ENCODE measurements at places on chromosomes 11 and 22.

DNA sequence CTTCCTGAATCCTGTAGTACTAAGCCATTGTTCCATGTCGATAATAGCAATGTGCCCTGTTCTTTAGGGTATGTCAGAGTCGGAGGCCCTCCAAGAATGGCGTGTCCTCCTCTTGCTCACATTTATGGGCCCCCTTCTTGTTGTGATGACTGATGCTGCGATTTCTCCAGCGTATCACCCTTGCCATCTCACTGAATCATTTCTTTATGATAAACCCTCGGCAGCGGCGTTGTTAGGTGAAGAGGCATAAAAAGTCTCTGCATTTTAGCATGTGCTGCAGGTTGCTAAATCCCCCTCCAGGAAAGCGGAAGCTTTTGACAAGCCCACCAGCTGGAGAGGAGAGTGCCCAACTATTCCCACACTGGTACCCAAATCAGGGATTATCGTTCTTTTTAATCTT, 1045.3 kb downstream of the BRD1 start:
- DNase-seq = no peak

GRCh38 chr11:69157156-69157821, 1.6 kb downstream of the SMIM38 start:
- peak; percentile 64 for DNase-seq

DNA sequence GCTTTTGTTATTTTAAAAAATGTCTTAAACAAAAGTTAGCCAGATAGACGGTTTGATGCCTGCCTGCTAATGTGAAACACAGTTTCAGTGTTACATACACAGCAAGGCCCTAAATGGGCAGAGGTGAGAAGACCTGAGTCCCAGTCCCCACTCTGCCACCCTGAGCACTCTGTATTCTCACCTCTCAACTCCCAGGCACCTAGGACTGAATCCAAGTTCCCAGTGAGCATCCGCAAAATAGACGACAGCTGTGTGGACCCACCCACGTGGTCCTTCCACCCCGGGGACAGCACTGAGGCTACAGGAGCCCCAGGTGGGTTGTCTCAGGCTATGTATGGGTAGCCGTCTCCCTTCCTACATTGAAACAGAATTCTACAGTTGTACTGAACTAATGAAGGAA, 111.5 kb downstream of the RPL27A start:
- no peak for DNase-seq

DNA sequence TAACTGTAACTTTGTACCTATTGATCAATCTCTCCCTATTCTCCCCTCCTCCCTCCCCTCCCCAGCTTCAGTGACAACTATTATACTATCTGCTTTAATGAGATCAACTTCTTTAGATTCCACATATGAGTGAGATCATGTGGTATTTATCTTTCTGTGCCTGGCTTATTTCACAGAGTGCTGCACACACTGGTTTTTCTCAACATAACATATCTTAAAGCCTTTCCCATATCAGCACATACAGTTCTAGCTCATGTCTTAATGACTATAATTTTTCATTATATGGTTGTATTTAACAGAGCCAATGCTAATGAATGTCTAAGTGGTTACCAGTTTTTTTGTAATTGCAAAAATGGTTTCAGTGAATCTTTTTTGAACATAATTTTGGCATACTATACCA, 340.3 kb upstream of the DDI1 start:
- DNase-seq = no peak

- no peak for DNase-seq
Observed at GRCh38 chr11:102915044-102915375, 40.2 kb upstream of the MMP12 start.

DNA sequence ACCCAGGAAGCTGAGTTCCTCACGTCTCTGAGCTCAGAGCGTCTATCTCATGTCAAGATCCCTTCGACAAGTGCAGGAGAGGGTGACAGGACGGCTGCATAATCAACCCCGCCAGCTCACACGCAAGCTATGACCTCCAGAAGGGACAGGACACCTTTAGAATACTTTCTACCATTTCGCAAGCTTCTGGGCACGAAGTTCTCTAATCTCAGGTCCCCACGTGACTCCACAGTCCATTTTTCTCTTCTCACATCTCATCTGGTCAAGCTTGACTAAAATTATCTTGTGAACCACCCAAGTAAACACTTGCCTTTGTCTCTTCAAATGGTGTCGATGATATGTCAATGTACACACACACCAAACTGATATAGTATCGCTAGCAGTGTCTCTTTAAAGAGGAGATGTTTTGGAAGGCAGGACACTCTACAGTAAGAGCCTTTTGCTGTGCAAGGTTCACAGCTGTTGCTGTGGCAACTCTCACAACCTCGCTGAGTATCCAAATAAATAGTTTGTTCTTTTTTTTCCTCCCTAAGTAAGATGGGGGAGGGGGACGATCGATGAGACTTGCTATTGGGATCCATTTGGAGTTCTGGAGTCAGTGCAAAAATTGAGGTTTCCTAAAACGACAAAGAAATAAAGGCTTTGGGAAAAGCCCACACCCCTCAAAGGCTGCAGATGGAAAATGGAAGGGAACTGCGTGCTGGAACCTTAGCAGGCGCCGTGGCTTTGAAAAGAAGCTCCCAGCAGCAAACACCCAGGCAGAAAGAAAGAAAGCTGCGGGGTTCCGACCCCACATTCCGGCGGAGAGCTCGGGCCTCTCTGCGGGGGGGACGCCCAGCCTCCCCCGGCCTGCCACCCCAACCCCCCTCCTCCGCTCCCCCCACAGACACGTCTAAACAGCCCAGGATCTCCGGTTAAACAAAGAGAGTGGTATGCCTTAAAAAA, 215.4 kb upstream of the UBASH3B start:
- DNase-seq = no peak

DNA sequence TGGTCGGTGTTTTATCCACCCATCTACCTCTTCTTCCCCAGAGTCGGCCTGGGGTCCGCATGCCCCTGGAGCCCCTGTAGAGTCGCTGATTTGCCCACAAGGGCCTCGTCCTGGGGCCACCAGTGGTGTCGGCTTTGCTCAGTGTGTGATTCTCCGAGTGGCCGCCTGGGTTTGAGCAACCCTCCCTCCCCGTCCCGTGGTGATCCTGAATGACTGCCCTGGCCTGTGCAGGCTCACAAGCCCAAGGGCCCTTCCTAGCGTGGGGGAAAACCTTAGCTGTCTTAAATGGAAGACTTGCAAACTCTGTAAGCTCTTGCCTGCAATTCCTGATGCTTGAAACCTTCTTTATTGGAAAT, 128.3 kb downstream of the OSBP2 start:
- no peak for DNase-seq

DNA sequence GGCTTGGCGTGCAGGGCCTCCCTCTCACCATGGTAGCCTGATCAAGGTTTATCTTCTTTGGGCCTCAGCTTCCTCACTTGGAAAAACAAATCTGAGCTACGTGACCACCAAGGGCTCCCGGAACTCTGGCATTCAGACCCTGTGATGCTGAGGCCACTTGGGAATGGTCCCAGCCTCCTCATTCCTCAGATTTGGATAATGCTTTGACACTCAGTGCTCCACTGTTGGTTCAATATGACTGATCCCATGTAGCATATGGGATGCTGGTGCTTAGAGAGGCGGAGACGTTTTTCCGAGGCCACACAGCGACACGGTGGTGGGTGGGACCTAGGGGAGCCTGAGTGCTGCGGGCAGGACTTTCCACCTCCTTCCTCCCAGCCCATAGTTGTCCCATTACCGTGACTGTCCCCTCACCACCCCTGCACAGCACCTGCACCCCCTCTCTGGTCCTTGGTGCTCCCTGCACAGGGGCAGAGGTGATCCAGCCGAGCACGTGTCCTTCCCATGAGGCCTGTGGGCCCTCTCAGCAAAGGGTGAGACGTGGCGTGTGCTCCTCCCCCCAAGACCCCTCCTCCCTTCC, 23.1 kb downstream of the MB start:
- no peak for DNase-seq

- DNase-seq = no peak
Observed at GRCh38 chr11:79592406-79592805, 151.6 kb upstream of the TENM4 start.

- DNase-seq = no peak
Observed at GRCh38 chr11:62400760-62401159, 18.1 kb upstream of the SCGB1A1 start.

Measured in GM12892 (cell line).